ENCODE measurements at places on chromosomes 2 and 18. TPM values are rescaled to one million over a fixed set of nuclear protein-coding genes. Genes with fewer than 3 reads are reported as not detected.

The LYPD6 gene
- total RNA-seq: not detected

The RNF152 gene
- total RNA-seq: not detected

The RNASEH1 gene
- total RNA-seq: 17.6 TPM

GRCh38 chr2:28895189-28895893, 874 bp downstream of the WDR43 start:
- no peaks in the 10 kb centered on the region for H3K36me3 ChIP-seq
- peaks cover 28% of the 10 kb centered on the region for H3K4me1 ChIP-seq
- peak; percentile 31 for DNase-seq

GRCh38 chr2:222656526-222657446, 894 bp upstream of the FARSB start:
- no peaks in the 10 kb centered on the region for H3K27me3 ChIP-seq
- DNase-seq: no peak
- H3K36me3 ChIP-seq: peaks cover 5% of the 10 kb centered on the region

DNA sequence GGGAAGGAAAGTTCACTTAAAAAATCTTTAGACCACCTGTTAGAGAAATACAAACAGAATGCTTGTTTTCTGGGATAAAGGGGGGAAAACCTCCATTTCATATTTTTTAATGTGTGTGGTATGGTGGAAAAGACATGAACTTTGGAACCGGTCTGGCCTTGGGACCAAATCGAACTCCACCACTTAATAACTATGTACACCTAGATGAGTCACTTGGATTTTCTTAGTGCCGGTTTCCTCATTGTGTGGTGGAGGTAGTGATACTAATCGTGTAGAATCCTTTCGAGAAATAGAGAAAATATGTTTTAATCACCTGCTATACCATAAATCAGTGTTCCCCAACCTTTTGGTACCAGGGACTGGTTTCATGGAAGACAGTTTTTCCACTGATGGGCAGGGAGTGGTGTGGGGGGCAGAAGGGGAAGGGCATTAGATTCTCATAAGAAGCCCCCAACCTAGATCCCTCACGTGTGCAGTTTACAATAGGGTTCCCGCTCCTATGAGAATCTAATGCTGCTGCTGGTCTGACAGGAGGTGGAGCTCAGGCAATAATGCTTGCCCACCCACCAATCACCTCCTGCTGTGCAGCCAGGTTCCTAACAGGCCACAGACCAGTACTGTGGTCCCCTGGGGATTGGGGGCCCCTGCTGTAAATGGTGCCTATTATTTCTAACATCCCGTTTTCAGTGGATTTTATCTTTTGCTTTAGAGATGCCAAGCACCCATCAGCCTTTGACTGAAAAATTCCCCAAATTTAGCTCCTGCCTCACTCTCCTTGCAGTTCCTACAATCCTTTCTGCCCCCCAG, 308.8 kb downstream of the PRKCE start:
- no peak for DNase-seq
- no peaks in the 10 kb centered on the region for H3K27me3 ChIP-seq
- peaks cover 12% of the 10 kb centered on the region for H3K4me1 ChIP-seq

GRCh38 chr2:120863661-120864320, 128.1 kb downstream of the GLI2 start:
- H3K36me3 ChIP-seq: no peaks in the 10 kb centered on the region
- no peaks in the 10 kb centered on the region for H3K4me1 ChIP-seq
- no peaks in the 10 kb centered on the region for H3K27me3 ChIP-seq
- no peak overlapping the region for H3K27ac ChIP-seq

DNA sequence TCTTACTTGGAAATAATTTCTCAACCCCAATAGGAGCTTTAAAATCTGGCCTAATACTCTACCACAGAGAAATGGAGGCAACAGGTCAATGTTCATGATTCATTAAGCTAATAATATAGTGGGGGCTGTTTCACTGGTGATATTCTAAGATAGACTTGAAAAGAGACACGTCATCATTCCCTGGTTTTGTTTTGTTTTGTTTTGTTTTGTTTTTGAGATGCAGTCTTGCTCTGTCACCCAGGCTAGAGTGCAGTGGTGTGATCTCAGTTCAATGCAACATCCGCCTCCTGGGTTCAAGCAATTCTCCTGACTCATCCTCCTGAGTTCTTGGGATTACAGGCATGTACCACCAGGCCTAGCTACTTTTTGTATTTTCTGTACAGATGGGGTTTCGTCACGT, 37.5 kb upstream of the SOS1 start:
- no peak for DNase-seq
- H3K27ac ChIP-seq: no peak overlapping the region
- H3K36me3 ChIP-seq: no peaks in the 10 kb centered on the region
- H3K27me3 ChIP-seq: no peaks in the 10 kb centered on the region

- peaks cover 2% of the 10 kb centered on the region for H3K27me3 ChIP-seq
- no peaks in the 10 kb centered on the region for H3K36me3 ChIP-seq
- H3K4me1 ChIP-seq: no peaks in the 10 kb centered on the region
- no peak overlapping the region for H3K4me3 ChIP-seq
- H3K27ac ChIP-seq: no peak overlapping the region
Measured at GRCh38 chr2:160076914-160077313, 14.5 kb upstream of the PLA2R1 start.

DNA sequence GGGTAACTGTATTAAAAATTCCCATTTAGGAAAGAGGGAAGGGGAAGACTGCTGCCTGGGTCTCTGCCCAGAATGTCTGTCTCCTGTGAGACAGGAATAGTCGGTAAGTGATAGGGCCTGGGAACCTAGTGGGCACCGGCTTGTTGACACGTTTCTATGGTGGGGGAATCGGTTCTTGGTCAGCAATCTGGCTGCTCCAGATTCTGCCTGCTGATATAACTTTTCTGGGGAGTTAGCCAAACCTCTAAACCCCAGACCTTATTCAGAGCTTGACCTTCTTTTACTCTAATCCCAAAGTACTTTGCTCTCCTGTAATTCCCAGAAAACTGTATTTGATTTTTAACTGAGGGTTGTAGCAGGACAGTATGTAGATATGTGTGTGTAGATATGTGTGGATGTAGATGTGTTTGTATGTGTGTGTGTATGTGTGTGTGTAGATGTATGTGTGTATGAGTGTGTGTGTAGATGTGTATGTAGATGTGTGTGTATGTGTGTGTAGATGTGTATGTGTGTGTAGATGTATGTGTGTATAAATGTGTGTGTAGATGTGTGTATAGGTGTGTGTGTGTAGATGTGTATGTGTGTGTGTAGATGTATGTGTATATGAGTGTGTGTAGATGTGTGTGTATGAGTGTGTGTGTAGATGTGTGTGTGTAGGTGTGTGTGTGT, 61.8 kb upstream of the TXNDC2 start:
- no peaks in the 10 kb centered on the region for H3K36me3 ChIP-seq
- DNase-seq: no peak
- no peaks in the 10 kb centered on the region for H3K4me1 ChIP-seq
- no peak overlapping the region for H3K4me3 ChIP-seq

GRCh38 chr2:199219551-199219950, 238.2 kb downstream of the SATB2 start:
- no peaks in the 10 kb centered on the region for H3K4me1 ChIP-seq
- no peaks in the 10 kb centered on the region for H3K36me3 ChIP-seq
- H3K4me3 ChIP-seq: no peak overlapping the region
- no peak overlapping the region for H3K27ac ChIP-seq
- DNase-seq: no peak

DNA sequence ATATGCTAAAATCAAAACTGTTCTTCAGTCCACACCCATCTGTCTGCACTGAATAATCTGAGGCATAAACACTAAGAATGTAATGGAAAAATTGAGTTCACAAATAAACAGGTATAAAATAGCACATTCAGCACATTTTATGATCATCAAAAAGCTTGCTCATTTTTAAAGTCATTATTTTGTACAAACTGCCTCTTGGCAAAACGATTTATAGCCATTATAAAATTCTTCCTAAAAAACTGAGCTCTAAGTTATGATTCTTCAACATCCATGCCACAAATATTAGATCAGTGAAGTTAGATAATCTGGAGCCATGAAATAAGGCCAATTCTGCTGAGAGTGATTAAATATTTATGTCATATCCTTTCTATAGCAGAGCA, 233.5 kb downstream of the DYM start:
- H3K27me3 ChIP-seq: no peaks in the 10 kb centered on the region
- H3K27ac ChIP-seq: no peak overlapping the region

- H3K27me3 ChIP-seq: no peaks in the 10 kb centered on the region
- H3K4me3 ChIP-seq: no peak overlapping the region
- H3K27ac ChIP-seq: no peak overlapping the region
- no peak for DNase-seq
- no peaks in the 10 kb centered on the region for H3K36me3 ChIP-seq
Measured at GRCh38 chr2:158189526-158189925, 87.8 kb downstream of the UPP2 start.

DNA sequence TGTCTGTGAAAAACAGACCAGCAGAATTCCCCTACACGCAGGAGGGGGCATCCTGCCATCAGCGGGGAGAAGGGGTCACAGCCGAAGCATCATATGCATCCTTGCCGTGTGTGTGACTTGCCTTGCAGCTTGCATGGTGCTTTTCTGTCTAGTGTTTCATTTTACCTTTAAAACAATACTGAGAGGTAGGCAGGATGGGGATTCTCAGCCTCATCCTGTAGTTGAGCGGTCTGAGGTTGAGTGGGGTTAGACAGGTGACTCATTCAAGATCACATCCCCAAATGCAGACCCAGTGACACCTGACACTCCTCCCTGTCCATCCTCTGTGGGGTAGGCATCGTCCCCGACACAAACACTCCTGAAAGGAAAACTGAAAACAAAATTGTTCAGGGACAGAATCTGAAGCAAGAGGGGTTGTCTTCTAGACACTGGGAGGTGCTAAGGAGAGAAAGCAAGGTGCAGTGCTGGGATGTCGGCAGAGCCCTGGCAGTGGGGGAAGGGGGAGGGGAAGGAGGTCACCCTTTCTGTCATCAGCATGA, 7.9 kb downstream of the ARL4C start:
- H3K4me1 ChIP-seq: peaks cover 68% of the 10 kb centered on the region
- H3K27me3 ChIP-seq: no peaks in the 10 kb centered on the region
- peak overlapping the region; percentile 94 for H3K27ac ChIP-seq
- peak; percentile 64 for DNase-seq
- H3K36me3 ChIP-seq: no peaks in the 10 kb centered on the region

- no peak overlapping the region for H3K4me3 ChIP-seq
- H3K27me3 ChIP-seq: no peaks in the 10 kb centered on the region
- DNase-seq: no peak
- no peak overlapping the region for H3K27ac ChIP-seq
Measured at GRCh38 chr2:74041726-74042125, 57.0 kb downstream of the TET3 start.
